ENCODE measurements at places on chromosomes 13 and 19. TPM values are rescaled to one million over a fixed set of nuclear protein-coding genes. Genes with fewer than 3 reads are reported as not detected.
A peak's percentile ranks its signal among the peaks of the same experiment; 100 is the strongest.

DNA sequence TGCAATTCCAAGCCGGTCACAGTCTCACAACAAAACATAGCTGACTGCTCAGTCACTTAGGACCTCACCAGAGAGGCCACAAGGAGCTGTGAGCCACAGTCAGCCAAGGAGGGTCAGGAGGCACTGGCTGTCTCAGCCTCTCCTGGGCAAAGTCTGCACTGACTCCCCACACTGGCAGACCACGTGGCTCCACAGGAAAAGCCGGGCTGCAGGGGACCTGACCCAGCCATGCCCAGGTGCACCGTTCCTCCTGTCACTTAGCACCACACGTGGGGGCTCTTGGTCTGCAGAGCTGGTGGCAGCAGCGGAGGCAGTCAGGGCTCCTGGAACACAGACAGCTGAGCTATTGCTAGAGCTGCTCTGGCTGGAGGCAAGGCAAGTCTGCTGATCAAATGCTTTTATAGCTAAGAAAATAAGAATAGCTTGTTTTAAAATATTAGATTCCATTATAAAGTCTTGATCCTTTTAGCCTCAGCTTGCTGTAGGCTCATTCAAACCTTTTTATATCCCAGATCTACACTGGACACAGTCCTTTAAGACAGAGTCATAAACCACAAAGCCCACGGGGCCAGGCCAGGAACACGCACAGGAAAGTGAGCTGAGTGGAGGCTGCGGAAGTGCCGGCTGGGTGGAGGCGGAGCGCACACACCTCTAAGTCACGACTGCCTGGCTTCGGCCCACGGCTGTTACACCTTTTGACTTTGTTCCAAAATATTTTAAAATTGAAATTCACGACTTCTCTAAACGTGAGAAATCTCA, 744.1 kb downstream of the UQCRFS1 start:
- H3K27ac ChIP-seq, result peak overlapping the region; percentile 38
- no peaks in the 10 kb centered on the region for H3K27me3 ChIP-seq
- peaks cover 23% of the 10 kb centered on the region for H3K4me1 ChIP-seq
- no peak for DNase-seq
- H3K36me3 ChIP-seq, result no peaks in the 10 kb centered on the region

The ZNF77 gene
- 4.0 TPM for total RNA-seq

The IGFL3 gene
- not detected for total RNA-seq

The SBSN gene
- not detected for total RNA-seq

GRCh38 chr19:11856596-11857250, 8.2 kb downstream of the ZNF439 start:
- no peaks in the 10 kb centered on the region for H3K27me3 ChIP-seq
- H3K36me3 ChIP-seq, result no peaks in the 10 kb centered on the region
- DNase-seq, result no peak
- no peaks in the 10 kb centered on the region for H3K4me1 ChIP-seq

DNA sequence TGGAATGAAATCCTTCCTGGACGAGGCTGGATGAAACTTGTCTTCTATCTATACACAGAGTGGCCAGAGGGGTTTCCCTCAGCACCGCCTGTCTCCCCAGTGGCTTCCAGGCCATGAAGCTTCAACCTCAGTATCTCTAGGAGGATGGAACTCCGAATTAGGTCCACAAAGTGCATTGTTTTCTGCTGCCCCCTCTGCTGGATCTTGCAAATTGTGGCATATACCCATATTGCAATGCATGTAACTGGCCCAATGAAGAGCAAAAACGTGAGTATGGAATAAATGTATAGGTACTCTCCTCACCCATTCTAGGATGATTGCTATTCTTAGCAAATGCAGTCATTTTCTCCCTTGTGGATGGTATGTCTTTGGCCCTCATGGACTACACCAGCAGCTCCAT, 14.7 kb upstream of the LILRB4 start:
- DNase-seq, result peak; percentile 40
- no peak overlapping the region for H3K27ac ChIP-seq
- H3K4me3 ChIP-seq, result no peak overlapping the region
- no peaks in the 10 kb centered on the region for H3K27me3 ChIP-seq
- no peaks in the 10 kb centered on the region for H3K4me1 ChIP-seq
- no peaks in the 10 kb centered on the region for H3K36me3 ChIP-seq

The RNF225 gene
- not detected for total RNA-seq

DNA sequence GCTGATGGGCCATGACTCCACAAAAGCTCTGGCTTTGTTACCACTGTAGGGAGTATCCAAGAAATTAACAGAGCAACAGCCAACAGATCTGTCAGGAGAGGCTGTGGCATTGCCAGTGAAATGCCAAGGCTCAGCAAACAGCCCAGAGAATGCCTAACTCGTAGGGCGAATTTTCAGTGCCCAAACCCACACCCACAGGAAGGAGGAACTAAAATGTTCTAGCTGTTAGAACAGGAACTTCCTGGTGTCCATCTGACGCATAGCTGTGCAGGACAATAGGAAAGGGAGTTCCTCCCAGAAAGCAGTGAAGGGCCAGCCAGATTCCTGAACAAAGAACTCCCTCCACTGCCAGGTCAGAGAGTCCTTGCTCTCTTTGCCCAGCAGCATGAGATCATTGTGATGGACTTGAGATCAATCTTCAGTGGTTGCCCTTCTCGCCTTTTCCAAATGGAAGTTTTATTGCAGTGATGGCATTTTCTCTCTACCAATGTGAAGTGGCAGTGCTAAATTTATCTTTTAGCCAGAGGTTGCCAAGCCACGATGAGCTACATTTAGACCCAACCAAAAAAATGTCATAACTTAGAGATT, 224.2 kb upstream of the STARD13 start:
- no peaks in the 10 kb centered on the region for H3K36me3 ChIP-seq
- no peak for DNase-seq
- no peaks in the 10 kb centered on the region for H3K27me3 ChIP-seq
- H3K4me1 ChIP-seq, result peaks cover 6% of the 10 kb centered on the region

DNA sequence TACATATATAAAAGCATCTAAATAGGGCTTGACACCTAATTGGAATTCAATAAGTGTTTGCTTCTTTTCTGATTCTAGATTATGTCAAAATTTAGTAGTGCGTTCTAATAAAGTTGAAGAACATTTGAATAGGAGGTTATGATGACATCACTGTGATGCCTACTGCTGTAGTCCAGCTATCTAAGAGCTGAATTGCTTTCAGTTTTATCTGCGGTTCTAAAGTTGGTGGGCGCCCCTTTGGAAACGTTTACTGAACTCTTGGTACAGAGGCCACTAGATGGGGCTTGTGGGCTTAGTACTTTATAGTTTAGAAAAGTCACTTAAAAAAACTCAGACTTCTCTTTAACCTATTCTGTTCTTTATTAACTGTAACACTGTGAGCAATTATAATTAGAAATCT, 776.9 kb downstream of the GPC5 start:
- no peak overlapping the region for H3K27ac ChIP-seq
- no peaks in the 10 kb centered on the region for H3K4me1 ChIP-seq
- no peak for DNase-seq
- no peaks in the 10 kb centered on the region for H3K36me3 ChIP-seq
- no peak overlapping the region for H3K4me3 ChIP-seq
